Stimulated activated CD8-positive, alpha-beta memory T cell treated with anti-CD3 and anti-CD28 coated beads, Interleukin-7, amount 100 ng/mL, for 1 hour (primary cell): ENCODE measurements at places on chromosomes 7 and 10.

GRCh38 chr7:133059263-133059662, 22.6 kb downstream of the CHCHD3 start:
- DNase-seq, result no peak

- no peak for DNase-seq
Measured at GRCh38 chr7:21408481-21408820, 19.4 kb upstream of the SP4 start.

DNA sequence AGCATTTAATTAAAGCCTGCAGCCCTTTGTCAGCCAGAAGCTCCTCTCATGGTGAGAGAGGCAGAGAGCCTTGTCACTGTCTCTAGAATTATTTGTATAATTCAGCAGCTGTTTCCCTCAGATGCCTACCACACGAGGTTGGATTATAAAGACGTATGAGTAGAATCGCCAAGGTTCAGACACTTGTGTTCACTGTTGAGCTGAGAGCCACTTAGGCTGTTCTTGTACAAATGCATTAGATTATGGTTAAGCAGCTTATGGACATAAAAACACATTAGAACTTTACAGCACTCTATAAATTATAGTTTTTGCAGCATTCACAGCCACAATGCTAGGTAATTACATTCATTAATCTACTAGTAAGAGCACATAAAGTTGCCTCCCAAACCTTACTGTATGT, 282.6 kb downstream of the AUTS2 start:
- DNase-seq, result no peak

- DNase-seq, result no peak
Measured at GRCh38 chr10:70410608-70411007, 6.7 kb downstream of the EIF4EBP2 start.

GRCh38 chr10:72076756-72077155, 11.6 kb downstream of the SPOCK2 start:
- no peak for DNase-seq

GRCh38 chr7:2066251-2066919, 166.4 kb downstream of the MAD1L1 start:
- DNase-seq, result no peak

- no peak for DNase-seq
Measured at GRCh38 chr7:77771901-77772300, 26.3 kb downstream of the TMEM60 start.

DNA sequence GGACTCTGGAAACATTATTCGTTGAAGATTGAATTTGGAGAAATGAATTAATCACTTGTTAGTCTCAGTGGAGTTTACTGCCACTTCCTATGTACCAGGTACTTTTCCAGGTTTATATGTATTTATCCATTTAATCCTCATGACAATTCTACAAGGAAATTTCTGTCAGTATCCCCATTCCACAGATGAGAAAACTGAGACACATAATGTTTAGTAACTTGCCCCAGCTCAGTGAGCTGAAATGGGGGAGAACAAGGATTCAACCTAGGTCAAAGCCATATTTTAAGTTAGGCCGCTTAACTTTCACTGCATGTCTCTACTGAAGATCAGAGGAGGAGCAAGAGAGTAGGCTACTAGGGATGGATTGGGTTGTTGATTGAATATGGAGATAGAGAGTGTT, 4.6 kb upstream of the SCIN start:
- DNase-seq, result no peak

GRCh38 chr7:21330462-21331178, 97.3 kb upstream of the SP4 start:
- DNase-seq, result no peak
